ENCODE measurements at places on chromosomes 7 and 10.
A peak's percentile ranks its signal among the peaks of the same experiment; 100 is the strongest.

GRCh38 chr7:77226357-77226839 is 26.8 kb upstream of the FGL2 start:
- DNase-seq = no peak

DNA sequence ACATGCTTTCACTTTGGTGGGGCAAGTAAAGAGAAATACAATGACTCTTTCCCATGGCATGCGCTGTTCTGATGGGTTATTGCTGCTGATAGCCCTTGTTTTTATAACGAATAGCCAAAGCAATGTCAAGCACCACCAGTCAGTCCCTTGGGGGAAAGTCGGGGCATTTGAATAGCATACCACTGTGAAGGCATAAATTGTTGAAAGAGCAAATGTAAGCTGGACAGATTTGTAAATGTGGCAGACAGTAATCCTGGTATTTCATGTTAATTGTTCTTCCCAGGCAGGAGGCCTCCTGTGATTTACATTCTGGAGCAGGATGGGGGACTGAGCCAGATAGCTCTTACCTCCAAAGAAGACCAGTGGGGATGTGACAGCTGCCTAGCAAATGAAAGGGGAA is 293.3 kb downstream of the ADRA2A start:
- DNase-seq = no peak

DNA sequence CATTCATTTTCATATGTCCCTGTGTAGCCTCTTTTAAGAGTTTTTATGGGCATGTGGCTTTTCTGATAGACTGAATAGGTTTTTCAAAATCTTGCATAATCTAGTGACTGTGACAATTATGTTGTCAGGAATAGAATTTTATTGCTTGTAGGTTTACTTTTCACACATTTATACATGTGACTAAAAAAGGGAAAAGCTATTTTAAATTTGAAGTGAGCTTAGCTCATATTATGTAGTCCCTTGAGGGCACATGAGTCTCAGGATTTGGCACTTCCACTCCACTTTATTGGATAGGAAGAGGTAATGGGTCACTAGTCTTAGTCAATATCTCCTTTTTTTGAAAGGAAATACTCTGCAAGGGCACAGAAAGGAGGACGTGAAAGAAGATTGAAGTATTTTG is 247.3 kb downstream of the SUGCT start:
- DNase-seq = no peak

DNA sequence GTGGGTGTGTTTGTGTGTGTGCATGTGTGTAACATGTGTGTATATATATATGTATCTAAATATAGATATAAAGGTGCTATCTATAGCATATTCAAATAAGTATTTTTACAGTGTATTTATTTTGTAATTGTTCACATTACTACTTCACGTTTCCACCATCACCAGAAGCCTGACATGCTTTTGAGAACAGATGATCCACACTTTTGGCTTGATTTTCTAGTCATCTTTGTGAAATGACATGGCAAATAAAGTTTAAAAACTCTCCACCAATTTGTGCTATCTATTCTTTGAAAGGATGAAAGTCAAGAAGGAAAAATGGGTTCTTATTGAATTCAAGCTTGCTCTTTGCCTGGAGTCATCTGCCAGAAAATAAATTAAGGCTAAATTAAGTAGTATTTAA is 294.0 kb upstream of the AKR1E2 start:
- no peak for DNase-seq

- no peak for DNase-seq
These were observed 300.5 kb downstream of the C7orf25 start for GRCh38 chr7:42611289-42611928.

DNA sequence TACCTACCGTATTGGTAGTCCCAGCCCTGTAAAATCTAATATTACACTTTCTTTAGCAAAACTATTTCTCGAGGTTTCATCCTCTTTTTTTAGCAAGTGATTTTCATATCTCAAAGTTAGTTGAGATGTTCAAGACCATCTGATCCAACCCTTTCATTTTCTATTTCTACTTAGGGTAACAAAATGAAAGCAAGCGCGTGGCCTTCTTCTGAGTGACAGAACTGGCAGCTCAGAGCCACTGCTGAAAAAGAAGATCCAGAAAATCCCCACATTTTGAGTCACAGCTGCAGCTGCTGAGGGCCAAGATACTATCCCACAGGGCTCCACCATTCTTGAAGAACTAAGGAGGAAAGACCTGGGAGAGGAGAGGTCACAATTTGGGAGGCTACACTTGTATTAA is 24.8 kb upstream of the ZNF800 start:
- DNase-seq = no peak

DNA sequence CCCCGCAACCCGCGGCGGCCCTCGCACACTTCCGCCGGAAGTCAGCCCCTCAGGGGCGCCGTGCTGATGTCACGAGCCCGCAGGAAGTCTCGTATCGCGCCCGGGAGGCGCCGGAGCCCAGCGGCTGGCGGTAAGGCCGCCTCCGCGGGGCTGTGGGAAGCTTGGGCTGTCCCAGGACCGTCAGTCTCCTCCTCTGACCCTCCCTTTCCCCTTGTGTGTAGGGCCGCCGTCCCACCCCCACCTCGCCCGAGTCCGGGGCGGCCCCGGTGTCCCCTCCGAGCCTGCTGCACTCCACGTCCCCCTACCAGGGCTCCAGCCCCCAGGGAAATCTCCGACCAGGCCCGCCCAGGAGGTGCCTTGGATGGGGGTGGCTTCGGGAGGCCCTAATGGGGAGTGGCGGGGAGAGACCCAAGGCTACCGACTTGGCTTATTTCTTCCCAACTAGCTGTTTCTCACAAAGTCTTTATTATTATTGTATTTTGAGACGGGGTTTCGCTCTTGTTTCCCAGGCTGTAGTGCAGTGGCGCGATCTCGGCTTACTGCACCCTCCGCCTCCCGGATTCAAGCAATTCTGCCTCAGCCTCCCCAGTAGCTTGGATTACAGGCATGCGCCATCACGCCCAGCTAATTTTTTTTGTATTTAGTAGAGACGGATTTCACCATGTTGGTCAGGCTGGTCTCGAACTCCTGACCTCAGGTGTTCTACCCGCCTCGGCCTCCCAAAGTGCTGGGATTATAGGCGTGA is at the start of gene ZDHHC4:
TSS of gene ZDHHC4 (plus strand) at position 86 of the 745 bp plus-strand sequence. CDS start 3,108 bp downstream, outside the sequence.
- peak; percentile 93 for DNase-seq

DNA sequence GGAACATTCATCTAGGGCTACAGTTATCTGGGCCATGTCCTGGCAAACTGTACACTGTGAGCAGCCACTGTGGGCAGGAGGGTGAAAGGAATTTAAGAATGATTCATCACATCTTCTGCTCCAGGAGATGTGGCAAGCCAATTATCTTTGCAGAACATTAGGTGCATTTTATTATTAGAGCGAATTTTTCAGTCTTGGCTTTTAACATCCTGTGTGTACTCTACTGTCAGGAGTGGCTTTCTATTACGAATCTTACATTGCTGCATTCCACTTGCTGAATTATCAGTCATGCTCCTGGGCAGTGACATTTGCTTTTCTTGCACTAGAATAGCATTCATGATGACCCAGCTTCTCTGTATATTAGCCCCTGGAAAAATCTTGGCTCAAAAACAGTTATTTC is 109.2 kb upstream of the TARP start:
- no peak for DNase-seq

DNA sequence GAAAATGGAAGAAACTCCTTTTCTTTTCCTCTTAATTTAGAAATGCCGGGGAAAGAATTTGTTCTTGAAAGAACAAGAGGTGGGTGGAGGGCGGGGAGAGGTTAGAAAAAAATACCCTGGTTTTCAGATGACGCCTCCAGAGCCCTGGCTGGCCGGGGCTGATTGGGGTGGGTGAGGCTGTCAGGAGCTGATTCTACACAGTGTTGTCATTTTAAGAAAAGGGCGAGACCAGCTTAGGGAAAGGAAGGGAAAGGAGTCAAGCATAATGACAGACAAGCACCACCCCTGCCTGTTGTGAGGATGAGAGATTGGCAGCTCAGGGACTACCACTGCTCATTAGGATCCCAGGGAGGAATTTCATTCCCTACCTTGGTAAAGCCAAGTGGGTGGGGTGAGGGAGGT is 9.9 kb upstream of the FAM180A start:
- DNase-seq = no peak

- DNase-seq = peak; percentile 35
These were observed 3.8 kb upstream of the TRIM56 start for GRCh38 chr7:101081432-101081831.

GRCh38 chr7:40232242-40232893 is 97.6 kb downstream of the SUGCT start:
- peak; percentile 74 for DNase-seq

- peak; percentile 61 for DNase-seq
These were observed 3.1 kb downstream of the VSIR start for GRCh38 chr10:71770255-71770654.

DNA sequence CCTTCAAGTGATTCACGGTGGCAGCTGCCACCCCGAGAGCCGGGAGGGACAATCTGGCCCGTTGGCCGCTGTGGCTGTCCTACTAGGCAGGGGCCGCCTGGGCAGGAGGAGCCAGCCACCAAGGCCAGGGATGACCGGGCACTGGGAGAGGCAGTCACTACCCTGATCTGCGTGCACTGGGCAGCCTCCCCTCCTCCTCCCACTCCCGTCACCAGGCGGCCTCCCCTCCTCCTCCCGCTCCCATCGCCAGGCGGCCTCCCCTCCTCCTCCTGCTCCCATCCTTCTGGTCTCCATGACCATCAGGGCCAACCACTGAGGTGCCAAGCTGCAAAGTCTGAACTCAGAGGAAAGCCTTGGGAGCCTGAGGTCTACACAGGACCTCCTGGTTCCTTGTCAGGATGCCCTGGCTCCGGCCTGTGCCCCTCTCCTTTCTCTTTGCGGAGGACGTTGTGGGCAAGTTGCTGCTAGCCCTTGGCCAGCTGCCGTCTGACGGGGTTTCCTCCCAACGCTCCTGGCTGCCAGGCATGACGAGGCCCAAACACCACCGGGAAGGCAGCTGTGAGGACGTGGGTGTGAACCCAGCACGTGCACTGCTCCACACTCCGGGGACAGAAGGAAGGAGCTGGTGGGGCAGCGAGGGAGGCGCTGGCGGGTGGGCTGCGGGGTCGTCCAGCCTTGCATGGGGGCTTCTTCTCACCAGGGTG is 131.1 kb downstream of the WDR37 start:
- no peak for DNase-seq

DNA sequence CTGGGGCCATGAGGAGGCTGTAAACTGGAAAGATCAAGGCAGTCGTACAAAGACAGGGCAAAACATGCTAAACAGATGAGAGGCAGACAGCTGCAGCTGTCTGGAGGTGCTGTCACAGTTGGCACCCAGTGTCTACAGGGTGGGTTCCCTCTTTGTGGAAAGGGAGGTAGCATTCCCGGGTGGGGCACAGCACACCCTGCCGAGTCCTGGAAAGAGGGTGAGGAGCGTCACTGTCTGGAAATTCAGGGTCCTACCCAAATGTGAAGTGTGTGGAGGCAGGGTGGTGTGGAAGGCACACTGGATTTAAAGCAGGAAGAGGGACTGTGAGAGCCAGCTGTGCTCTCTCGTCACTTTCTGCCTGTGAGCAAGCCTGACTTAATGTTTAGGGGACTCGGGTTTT is 356.2 kb downstream of the SDK1 start:
- no peak for DNase-seq

GRCh38 chr10:124151466-124152095 is 58.2 kb upstream of the CHST15 start:
- DNase-seq = no peak

DNA sequence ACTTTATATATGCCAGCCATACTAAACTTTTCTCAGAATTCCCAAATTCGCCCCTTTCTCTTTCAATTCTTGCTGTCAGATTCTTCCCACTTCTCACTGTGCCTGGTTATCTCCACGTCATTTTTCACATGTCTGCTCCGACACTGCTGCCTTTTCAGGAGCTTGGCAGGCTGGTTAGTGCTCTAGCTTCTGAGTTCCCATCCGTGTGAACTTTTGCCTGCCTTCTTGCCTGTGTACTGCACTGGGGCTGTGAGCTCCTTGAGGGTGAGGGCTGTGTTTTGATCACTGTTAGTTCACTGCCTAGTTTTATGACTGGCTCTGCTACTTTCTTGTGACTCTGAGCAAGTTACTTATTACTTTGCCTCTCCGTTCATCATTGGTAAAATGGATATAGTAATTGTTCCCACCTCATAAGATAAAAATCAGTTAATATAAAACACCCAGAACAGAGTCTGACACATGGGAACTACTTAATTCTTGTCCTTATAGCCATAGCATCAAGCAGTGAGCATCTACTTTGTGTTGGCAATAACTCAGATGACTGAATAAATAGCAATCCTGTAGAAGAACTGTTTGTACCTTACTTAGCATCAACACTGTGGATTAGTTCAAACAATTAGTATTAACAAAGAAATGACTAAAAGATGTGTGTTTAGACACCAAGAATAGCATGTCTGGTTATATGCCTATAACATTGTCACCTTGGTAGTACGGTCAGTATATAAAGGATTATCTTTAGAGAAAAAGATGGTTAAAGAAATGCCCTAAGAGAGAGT is 5.5 kb downstream of the GSTO1 start:
- no peak for DNase-seq

GRCh38 chr10:74674927-74675326 is 151.5 kb upstream of the KAT6B start:
- no peak for DNase-seq

DNA sequence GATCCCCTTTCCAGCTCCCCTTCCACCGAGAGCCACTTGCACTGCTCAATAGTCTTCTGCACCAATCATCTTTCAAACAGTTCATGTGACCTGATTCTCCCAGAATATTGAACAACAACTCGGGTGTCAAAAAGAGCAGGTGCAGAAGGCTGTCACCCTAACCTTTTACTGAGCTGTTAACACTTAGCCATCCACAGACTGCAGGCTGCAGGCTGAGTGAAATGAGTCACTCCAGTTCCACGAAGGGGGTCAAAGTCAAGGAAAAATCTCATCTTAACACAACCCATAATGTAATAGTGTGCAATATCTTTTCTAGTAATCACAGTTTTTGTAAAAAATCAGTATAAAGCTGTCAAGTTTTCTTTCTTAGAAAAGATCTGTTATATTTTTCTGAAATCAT is 63.1 kb downstream of the MTPAP start:
- no peak for DNase-seq

DNA sequence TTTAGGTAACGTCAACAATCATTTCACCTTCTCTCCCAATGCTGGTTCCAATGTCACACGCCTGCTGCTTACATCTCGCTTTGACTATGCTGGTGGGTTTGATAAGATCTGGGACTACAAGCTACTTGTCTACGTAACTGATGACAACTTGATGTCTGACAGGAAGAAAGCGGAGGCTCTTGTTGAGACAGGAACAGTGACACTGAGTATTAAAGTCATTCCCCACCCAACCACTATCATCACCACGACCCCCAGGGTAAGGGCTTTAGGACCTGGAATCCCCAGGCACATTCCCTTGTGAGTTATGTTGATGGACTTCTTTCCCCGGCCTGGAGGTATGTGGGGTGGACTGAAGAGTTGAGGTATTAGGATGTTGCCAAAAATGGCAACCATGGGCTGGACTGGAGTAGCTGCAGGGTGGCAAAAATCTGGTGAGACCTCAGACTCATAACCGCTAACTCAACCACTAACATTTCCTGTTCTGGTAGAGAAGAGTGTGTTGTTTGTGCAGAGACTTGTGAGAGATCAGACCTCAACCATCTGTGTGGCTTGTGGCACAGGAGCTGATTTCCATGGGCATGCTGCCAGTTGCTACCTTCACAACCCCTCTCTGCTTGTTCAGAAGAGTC is 59.2 kb downstream of the CDHR3 start:
- no peak for DNase-seq
